ENCODE measurements at places on chromosomes 7 and 10. TPM values are rescaled to one million over a fixed set of nuclear protein-coding genes. Genes with fewer than 3 reads are reported as not detected.
A peak's percentile ranks its signal among the peaks of the same experiment; 100 is the strongest.

- no peak for DNase-seq
Observed at GRCh38 chr7:867001-867405, 9.4 kb upstream of the GET4 start.

The GARIN1A gene
- 0.10 TPM for polyA plus RNA-seq

- DNase-seq: peak; percentile 91
Observed at GRCh38 chr7:43439631-43440401, 143.1 kb upstream of the STK17A start.

DNA sequence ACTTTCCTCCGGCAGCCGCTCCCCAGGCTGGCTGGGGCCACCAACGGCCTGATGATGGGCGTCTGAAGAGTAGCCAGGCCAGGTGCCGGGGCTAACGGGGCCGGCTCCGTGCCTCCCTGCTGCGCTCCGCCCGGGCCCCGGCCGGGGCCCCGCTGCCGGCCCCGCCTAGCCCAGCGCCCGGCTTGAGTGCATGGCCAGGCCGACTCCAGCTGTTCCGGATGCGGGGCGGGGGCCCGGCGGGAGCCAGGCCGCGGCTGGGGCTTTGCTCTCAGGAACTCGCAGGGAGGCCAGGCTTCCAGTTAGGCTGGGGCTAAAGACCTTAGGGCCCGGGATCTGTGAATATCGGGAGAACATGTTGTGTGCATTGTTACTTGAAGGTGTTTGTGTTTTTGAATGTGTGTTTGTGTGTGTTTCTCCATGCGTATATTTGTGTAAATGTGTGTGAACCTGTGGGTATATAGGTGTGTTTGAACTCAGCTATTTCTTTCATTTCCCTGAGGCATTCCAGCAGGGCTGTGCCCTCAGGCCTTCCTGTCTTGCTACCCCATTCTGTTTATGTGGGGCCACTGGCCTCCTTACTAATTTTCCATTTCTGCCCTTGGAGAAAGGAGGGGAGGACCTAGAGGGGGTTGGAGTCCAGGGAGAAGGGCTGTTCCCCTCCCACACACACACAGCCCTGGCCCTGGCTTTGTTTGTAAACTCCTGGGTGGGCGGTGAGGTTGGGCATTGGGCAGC, 1.1 kb upstream of the LBX1 start:
- peak; percentile 50 for DNase-seq

DNA sequence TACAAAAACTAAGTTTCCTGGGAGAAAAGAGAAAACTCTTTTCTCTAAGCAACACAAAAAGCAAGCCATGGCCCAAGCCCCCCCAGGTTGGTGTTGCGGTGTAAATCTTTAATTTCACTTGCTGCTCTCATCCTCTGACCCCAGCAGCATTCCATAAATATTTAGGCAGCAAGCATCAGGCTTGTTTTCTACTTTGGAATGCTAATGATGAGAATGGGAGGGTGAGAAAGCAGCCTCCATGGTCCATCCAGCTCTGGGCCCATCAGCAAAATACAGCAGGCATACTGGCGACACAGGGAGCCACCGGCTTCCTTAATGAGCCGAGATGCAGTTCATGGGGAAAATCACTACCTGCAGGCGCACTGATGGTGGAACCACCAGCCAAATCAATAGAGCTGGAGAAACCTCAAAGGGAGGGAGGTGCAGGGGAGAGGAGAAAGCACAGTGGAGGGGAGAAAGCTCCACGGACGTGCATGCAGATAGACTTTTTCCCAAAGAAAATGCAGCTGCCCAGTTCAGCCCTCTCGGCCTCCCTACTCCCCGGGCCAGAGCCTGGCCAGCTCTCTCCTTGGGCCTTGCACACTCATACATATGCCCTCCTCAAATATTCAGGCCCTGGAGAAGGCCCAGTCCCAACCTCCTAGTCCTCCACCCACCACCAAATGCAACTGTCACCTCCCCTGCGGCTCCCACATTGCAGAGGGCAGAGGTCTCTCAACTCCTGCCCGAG, 131.9 kb downstream of the GRID1 start:
- DNase-seq: peak; percentile 58

GRCh38 chr10:80664071-80664680, 126.5 kb downstream of the SH2D4B start:
- DNase-seq: peak; percentile 93

DNA sequence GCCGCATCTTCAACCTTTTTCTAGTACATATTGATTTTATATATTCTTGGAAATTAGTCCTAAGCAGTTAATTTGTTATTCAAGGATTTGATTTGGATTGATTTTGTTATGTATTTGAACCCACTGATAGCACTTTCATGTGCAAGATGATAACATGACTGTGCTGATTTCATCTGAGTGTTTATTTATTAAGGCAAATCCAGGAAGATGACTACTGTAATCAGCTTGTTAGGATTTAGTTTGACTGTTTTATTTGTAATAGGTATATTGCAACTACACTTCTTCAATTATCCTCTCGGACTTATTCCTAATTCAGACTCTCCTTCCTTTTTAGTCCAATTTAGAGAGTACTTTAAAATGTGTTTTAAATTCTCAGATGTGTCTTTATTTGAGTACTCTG, 75.1 kb upstream of the PRKG1 start:
- no peak for DNase-seq

DNA sequence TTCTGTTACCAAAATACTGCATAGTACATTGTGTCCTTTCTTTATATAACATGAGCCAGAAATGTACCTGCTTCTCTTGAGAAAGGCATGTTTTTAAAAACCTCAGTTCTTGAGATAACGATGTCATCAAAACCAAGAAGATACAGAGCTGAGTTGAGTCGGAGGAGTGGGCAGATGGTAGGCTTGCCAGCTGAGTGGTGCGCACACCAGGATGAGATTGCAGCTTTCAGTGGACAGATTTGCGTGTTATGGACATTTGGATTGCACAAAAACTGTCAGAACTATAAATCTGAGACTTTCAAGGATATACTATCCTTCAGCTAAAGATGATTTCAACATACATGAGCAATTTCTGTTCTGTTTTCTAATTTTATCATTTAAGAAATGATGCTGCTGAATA, 25.0 kb downstream of the PRKAR2B start:
- DNase-seq: no peak
